ENCODE measurements at places on chromosomes 6 and 20.
A peak's percentile ranks its signal among the peaks of the same experiment; 100 is the strongest.

DNA sequence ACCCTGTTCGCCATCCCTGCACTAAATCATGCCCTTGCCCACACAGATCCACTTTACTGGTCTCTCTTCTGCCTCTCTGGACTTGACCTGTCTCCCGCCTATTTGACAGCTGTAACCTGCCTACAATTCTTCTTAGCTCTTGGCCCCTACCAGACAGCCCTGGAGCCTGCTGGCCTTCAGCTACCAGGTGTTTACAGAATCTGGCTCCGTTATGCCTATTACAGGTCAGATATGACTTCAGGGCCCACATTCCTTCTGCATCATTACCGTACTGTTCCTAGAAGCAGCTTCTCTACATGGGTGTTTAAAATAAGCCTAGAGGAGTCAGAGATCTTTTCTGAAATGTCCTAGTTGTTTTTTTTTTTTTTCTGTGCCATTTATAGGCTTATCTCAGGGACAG, 45.4 kb upstream of the CCN6 start:
- peak; percentile 35 for DNase-seq

DNA sequence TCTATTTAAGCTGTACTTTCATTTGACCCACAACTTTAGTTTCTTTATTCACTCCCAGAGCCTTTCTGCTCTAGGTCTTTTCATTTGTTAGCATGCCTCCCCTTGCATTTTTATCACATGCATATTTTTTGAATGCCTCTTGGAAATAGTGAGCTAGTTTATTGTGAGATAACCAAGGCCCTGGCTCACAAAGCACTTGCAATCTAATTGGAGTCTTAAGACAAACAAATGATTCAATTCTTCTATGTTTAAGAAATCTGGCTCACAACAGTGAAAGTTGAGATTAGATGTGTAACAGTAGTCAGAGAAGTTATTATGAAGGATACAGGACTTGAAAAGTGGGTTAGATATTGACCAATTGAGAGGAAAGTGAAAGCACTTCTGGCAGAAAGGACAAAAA, 173.4 kb downstream of the MOXD1 start:
- no peak for DNase-seq

- no peak for DNase-seq
Measured at GRCh38 chr6:146602526-146602925, 3.8 kb downstream of the ADGB start.

- no peak for DNase-seq
Measured at GRCh38 chr6:106502559-106502958, 126.7 kb downstream of the RTN4IP1 start.

- DNase-seq: no peak
Measured at GRCh38 chr6:25454136-25454535, 175.0 kb downstream of the CARMIL1 start.

DNA sequence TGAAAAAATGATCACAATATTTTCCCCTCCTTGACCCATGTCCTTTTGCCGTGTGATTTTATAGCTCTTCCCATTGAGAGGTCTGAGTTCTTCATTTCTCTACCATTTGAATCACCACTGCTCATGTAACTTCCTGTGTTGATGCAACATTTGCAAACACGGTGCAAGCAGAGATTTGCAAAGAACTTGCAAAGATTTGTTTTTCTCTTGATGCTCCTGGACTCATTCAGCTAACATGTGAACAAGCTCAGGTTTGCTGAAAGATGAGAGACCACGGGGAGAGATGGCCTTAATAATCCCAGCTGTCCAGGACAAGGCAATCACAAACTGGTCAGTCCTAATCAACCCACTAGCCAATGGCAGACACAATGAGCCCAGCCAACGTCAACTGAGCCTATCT, 8.6 kb downstream of the VNN2 start:
- DNase-seq: no peak

GRCh38 chr6:12173661-12174060, 116.5 kb upstream of the EDN1 start:
- DNase-seq: no peak

DNA sequence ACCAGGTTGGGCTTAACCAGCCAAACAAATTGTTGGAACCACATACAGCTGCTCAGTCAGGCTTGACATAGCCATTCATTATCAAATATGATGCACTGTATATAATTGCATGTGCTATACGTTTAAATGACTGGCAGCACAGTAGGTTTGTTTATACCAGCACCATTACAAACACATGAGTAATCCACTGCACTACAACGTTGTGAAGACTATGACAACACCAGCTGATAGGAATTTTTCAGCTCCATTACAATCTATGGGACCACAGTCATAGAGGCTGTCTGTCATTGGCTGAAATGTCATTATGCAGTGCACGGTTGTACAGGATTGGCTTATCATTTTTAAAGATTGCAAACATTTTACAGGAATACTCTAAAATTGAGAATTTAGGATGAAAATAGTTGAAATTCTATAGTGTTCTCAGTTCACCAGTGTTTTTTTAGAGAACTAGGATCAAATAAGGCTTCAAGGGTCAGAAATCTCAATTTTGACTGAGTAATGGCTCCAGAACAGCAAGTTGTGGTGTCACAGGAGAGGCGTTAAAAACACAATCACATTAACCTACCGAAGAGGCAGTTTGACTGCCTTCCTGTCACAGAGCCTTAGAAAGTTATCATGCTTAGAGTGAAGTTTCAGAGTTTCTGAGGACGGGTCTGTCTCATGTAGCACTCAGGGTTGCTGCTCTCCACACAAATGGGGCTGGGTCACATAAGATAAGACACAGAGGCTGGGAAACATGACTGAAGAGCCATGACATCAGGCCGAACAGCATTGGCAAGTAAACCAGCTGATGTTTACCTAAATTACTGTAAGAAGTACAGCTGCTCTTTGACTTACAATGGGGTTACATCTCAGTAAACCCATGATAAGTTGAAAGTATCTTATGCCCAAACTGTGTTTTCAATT, 60.7 kb upstream of the SMLR1 start:
- no peak for DNase-seq

- no peak for DNase-seq
Measured at GRCh38 chr6:37543361-37543760, 43.7 kb upstream of the CCDC167 start.

- no peak for DNase-seq
Measured at GRCh38 chr6:80289727-80290126, 183.3 kb downstream of the BCKDHB start.

- no peak for DNase-seq
Measured at GRCh38 chr6:14798594-14798982, 447.3 kb upstream of the JARID2 start.

DNA sequence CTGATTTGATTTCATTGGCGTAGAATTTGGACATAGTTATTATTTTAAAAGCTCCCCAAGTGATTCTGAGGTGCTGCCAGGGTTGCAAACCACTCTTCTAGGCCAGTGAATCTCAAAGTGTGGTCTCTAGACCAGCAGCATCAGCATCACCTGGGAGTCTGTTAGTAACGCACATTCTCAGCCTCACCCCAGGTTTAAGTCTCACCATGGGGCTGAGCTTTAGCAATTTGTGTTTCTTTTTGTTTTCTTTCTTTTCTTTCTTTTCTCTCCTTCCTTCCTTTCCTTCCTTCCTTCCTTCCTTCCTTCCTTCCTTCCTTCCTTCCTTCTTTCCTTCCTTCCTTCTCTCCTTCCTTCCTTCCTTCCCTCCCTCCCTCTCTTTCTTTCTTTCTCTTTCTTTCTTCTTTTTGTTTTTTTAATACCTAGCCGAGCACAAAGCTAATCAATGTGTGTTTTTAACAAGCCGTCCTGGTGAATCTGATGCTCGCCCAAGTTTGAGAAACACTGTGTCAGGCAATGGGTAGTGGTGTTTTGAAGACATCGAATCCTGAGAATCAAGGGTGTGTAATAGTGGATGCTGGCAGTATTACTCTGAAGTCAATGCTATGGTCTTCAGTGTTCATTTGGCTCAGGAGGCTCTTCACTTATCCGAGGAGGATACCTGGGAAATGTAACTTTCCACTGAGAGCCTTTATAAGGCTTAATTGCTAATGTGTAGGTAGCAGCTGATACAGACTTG, 104.9 kb downstream of the SLX4IP start:
- no peak for DNase-seq

DNA sequence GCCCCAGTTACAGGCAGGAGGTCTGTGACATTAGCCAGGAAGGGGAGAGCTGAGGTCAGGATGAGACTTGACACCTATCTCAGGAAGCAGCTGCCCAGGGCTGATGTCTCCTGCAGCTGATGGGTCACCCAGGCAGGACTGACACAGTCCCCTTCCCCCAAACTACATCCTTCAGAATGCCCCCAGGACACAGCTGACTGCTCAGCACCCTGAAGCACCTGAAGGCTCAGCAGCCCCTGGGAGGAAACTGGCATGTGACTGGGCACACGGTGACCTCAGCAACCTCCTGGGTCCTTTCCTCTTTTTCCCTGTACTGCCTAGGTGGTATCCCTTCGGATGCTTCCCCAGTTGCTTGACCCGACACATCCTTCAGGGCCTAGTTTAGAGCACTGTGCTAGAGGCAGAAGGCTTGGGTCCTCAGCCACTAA, 1.9 kb downstream of the SDC4 start:
- no peak for DNase-seq

DNA sequence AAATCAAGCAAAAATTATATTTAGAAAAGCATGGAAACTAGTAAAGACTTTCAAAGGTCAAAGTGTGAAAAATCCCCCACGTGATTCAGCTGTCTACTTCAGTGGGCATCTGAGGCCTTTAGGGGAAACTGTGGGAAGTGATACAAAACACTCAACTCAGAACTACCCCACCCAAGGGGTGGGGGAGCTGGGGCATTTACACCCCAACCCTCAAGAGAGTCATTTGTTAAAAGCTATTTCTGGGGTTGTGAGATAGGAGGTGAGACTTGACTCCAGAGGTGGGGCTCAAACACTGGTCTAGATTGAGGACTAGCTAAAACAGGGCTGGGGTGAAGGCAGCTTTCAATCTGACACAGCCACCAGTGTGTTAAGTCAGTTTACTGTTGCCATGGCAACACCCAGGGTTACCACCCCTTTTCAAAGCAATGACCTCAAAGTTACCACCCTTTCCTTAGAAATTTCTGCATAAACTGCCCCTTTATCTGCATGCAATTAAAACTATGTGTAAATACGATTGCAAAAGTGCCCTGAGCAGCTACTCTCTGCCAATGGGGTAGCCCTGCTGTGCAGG, 9.9 kb upstream of the GTSF1L start:
- DNase-seq: peak; percentile 47

DNA sequence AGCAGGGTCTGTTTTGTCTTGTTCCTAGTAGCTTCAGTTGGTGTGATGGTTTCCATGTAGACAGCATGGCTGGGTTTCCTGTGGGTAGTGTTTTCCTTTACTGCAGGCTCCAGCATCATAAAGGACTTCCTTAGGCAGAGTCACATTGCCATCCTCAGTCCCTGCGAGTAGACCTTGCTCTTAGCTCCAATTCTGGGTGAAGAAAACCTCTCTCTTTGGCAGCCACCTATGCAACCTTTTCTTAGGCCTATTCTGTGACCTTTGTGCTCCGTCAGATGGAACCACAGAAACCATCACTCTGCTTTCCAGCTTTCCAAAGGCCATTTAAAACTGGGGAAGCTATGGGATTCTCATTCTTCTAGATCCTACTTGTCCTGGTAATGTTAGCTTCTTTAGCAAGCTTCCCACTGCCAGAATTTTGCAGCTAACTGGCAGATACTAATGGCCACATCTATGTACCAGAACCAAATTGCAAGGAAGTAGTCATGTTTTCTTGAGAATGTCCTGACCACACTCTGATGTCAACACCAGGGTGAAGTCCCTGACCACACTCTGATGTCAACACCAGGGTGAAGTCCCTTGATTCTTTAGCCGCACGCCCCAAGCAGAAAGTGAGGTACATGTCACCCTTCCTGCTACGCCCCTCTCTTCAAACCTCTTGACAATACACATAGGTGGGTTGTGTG, 646.6 kb upstream of the HS3ST5 start:
- no peak for DNase-seq

- no peak for DNase-seq
Measured at GRCh38 chr20:11080781-11081377, 407.1 kb upstream of the JAG1 start.

DNA sequence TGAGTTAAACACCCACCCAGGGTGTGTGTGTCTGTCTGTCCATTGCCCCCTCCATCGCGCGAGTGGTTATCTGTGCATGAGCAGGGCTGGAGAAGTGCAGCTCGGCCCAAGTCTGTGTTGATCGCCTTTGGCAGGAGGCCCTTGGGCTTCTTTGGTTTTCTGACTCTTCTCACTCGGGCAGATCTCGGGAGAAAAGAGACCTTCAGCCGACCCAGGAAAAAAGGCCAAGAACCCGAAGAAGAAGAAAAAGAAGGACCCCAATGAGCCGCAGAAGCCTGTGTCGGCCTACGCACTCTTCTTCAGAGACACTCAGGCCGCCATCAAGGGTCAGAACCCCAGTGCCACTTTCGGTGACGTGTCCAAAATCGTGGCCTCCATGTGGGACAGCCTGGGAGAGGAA, 132.9 kb downstream of the JPH2 start:
- DNase-seq: no peak

GRCh38 chr6:155520078-155520477, 64.4 kb upstream of the NOX3 start:
- DNase-seq: no peak

DNA sequence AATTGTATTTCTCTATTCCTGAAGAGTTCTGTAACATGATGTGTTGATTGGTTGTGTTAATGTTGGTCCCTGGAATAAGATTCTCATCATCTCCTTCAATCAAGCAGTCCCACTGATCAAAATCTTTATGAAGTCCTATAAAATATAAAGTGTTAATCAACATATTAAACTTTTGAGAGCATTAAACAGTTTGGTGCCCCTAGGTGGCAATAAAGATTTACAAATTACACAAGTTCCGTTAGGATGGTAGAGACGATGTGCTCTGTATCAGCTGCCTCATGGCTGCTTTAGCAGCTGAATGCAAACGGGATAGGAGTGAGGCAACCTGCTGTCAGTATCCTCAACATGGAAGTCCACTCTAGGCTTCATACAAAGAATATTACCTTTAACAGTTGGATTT, 16.9 kb downstream of the TDRD6 start:
- DNase-seq: peak; percentile 68

- DNase-seq: no peak
Measured at GRCh38 chr6:127182501-127182900, 64.0 kb downstream of the RSPO3 start.

- no peak for DNase-seq
Measured at GRCh38 chr6:31103136-31103535, 9.2 kb downstream of the C6orf15 start.

DNA sequence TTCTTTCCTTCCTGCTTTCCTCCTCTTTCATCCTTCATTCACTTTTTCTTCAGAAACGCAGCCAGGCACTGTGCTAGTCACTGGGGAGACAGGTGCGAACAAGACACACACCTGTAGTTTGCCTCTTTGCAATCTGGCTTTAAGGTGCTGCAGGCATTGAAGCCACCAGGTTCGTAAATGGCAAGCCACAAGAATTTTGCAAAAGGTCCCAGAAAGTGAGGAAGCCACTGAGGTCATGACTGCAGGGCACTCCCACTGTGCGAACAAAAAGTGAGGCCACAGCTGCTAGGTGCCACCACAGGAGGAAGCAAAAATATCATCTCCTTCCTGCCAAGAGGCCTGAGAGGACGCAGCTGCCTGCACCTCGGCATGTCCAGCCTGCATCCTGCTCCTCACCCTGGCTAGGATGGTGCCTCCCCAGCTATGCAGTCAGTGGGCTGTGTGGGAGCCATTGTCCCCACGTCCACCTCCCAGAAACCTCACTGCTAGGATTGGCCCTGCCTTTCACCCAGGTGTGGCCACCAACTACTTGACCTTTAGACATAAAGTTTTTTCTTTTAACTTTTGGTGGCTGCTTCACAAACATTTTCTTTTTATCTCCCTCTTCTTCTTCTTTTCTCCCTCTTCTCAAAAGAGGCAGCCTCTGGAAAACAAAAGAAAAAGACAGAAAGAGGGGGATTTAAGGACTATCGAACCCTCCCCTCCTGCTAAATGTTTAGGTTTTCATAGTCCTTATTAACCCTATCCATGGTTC, 230.8 kb downstream of the BCAS1 start:
- DNase-seq: peak; percentile 67

GRCh38 chr6:34056305-34057108, 89.4 kb downstream of the GRM4 start:
- DNase-seq: peak; percentile 97

Measured in T47D (cell line).